ENCODE measurements at places on chromosomes 12 and 14.

DNA sequence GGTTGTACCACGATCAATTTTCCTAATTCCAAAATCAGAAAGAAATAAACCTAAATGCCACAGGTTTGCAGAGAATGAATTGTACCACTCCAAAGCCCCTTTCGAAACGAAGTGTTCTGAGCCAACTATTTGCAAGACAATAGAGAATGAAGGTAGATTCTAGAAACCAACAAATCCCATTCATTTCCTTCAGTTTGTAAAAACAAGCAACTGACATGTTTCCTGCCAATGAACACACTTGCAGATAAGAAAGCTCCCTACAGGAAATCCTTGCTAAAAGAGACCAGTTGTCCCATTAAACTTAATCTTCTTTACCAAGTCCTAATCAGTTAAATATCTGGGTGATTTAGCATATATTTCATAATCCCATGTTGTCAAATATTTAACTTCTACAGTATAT is 198.4 kb upstream of the FOXN3 start:
- DNase-seq: no peak

GRCh38 chr12:108457006-108457733 is 57.9 kb upstream of the FICD start:
- no peak for DNase-seq

- DNase-seq: no peak
These were observed 76.7 kb upstream of the G2E3 start for GRCh38 chr14:30482276-30482675.

DNA sequence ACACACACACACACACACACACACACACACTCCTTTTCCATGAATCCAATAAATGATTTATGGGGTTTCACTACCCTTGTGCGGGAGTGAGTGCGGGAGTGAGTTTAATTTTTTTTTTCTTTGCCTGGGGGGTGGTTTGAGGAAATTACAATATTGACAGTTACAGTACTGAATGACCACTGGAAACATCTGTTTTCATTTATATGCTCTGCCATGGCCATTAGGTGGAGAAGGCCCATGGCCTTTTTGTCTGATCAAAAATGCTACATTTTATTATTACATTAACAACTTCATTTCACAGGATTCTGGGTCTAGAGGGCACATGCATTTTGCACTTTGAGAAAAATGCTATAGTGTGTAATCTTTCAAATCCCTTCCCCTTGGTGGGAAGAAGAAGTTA is 5.9 kb downstream of the TBX3 start:
- no peak for DNase-seq

- no peak for DNase-seq
These were observed 136.9 kb upstream of the KITLG start for GRCh38 chr12:88717188-88717587.

DNA sequence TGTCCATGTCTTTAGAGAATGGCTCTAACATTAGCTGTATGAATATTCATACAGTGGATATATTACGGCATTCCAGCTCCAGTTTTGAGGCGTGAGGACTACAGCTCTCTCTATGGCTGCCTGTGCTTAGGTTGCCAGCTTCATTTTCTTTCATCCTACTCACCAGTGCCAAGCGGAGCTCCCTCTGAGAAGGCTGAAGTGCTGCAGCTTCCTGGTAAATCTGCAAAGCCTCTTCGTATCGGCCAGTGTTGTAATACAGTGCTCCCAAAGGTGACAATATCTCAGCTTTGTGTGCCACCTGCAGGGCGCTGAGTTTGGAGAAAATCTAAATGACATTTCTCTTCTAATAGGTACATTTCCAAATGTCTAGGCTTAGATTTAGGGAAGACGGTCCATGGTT is 19.8 kb upstream of the OVCH1 start:
- no peak for DNase-seq

DNA sequence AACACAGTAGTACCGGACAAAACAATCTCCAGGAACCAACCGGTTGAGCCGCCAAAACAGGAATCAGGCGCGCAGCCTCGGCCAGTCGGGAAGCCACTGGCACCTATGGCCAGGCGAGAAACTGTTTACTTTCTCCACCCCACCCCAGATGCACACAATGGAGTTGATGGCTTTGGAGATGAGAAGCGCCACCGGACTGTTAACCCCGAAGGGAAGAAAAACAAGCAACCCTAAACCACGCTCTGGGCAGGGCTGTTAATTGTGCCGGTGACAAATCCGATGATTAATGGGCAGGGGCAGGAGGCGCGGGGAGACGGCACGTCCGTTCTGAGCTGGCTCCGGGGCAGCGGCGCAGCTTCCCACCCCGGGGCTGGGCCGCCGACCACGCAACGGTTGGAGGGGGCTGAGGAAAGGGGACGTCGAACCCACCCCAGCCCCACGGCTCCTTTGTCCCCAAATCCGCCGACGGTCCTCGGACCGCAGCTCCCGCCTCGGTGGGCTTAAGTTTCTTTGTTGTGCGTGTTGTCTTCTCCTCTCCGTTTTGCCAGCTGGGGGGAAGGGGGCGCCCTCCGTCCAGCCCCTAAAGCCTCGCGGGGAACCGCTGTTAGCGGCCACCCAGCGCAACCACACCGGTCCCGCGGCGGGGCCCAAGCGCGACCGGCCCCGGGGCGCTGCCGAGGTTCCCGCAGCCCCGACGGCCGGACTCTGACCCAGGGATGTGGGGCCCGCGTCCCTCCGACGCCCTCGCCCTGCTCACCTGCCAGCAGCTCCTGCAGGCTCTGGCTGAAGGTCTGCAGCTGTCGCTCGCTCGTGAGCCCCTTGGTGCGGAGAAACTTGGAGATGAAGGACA is 790 bp downstream of the BTG1 start:
- no peak for DNase-seq

GRCh38 chr12:3604748-3605586 is 114.0 kb downstream of the PRMT8 start:
- no peak for DNase-seq

DNA sequence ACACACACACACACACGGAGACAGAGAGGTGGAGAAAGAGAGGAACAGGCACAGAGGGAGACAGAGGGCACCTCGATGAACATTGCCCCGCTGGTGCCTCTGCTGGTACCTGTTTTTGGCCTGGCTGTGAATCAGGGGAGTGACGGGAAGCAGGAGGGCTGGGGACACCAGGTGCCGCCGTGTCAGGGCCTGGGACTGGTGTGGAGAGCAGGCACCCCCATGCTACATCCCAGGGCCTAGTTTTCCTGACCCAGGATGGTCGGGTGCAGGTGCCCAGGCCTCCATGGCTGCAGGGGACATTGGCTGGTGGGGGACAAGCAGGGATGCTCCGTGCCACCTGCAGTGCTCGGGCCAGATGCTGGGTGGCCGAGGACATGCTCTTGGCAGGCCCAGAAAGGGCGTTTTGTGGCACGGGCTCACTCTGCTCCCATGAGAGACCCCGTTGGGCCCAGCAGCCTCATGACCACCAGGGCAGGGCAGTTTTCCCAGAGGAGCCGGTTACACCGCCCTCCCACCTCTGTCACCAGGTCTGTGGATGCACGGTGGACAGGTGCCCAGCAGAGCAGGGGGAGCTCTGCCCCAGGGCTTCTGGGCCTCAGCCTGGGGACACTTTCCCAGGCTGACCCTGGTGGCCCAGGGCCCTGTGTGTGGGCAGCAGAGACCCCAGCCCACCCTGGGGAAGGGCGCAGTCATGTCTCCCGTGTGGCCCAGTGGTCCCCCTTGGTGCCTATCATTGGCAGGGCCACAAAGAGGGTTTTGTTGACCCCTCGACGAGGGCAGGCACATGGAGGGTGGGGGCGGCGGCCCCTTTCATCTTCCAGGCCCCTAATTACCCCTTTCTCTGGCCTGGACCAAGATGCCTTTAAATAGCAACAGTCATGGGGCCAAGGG is 207.5 kb upstream of the RTL1 start:
- DNase-seq: no peak

- DNase-seq: no peak
These were observed 59.3 kb downstream of the C14orf132 start for GRCh38 chr14:96098309-96098998.

DNA sequence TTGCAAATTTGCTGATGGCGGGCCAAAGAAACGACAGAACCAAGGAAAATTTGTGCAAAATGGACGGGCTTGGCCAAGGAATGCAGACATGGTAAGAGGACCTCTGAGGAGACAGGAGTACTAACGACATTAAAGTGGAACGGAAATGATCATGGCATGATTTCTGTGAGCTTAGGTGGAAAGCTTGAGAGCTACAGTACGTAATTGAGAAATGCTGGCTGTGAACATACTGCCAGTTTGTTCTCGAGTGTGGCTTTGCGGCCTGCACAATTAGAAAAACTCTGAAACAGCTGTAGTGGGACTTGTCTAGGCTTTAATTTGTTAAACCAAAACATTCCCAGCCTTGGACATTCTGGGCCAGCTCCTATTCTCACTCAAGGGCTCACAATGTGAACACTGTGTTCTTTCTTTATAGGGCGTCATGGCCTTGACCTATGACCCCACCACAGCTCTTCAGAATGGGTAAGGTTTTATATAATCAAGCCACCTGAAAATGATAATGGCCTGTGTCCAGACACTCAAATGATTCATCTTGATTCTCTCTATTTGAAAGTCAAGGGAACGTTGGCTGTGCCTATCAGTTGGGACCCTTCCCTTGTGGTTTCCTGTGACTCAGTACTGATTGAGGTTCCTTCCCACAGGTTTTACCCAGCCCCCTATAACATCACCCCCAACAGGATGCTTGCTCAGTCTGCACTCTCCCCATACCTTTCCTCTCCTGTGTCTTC is 48.5 kb downstream of the BAZ2A start:
- no peak for DNase-seq

- no peak for DNase-seq
These were observed 458.3 kb downstream of the BTG1 start for GRCh38 chr12:91687052-91688017.
